ENCODE measurements at places on chromosomes 11 and 22.

DNA sequence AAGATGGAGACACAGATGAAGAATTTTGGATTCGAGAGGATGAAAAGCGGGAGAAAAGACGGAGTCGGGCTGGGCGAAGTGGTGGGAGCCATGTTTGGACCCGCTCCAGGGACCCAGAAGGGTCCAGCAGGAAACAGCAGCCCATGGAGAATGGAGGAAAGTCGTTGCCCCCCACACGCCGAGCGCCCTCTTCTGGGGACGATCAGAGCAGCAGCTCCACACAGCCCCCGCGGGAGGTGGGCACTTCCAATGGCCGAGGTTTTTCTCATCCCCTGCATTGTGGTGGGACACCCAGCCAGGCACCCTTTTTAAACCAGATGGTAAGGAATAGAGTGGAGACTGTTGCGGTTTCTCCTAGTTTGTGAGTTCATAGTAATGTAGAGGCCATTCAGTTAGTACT lies 22.8 kb upstream of the SLC25A18 start:
- no peak for DNase-seq

DNA sequence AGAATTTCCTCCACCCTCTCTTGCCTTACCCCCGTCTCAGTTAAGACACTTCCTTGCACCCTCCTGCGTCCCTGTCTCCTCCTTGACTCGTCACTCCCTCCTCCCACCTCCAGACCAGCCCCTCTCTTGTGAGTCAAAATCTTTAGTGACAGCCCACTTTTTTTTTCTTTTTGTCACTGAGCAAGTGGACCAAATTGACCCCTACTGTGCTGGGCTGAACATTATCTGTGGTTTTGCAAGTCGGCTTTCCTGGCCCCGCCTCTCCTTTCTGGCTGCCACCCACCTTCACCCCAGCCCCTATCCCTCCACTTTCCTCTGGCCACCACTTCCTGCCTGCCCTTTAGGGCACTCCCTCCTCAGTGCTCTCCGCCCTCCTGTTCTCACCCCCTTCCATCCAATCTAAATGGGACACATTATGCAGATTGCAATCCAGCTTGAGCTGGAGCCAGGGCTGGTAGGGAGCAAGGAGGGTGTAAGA lies at the start of gene APLNR:
TSS of gene APLNR (minus strand) at position 47 of the 478 bp plus-strand sequence. CDS start 246 bp downstream, outside the sequence.
- no peak for DNase-seq

GRCh38 chr11:62603072-62603408 lies 1.4 kb upstream of the MTA2 start:
- no peak for DNase-seq

GRCh38 chr11:45621588-45621987 lies 43.8 kb downstream of the CHST1 start:
- DNase-seq: no peak

GRCh38 chr11:28110821-28111200 lies 2.6 kb downstream of the METTL15 start:
- no peak for DNase-seq

DNA sequence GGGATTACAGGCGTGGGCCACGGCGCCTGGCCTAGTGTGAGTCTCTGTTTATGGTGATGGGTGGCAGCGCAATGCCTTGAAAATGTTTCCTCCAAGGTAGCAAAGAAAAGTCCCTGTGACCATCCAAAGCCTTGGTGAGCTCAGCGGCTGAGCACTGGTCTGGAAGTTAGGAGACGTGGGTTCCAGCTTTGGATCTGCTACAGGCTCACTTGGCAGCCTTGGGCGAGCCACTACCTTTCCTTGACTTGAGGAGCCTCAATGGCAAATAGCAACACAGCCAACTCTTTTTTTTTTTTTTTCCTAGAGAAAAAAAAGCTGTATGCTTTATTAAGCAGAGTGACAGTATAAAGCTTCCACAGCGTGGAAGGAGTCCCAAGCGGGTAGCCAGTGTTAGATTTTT lies 61.3 kb upstream of the RASD2 start:
- no peak for DNase-seq
